ENCODE measurements at places on chromosomes 12 and 14.
A peak's percentile ranks its signal among the peaks of the same experiment; 100 is the strongest.

DNA sequence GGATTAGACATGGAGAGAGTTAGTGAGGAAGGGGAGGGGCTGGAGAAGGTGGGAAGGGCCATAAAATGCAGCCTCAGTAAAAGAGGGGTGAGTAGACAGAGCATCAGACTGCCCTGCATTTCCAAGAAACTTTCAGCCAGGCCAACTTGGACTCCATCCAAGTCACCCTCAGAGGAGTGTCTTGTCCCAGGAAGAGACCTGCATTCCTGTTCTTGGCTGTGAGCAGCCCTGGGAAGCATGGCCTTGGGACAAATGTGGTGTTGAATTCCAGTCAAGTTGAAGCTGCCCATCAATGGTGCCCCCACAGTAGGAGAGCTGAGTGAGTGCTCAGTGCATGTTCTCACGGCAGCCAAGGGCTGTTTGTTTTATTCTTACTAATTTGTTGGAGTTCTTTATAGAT, 35.0 kb upstream of the TUNAR start:
- DNase-seq = no peak

GRCh38 chr14:64680714-64681065, 23.5 kb upstream of the PLEKHG3 start:
- no peak for DNase-seq

DNA sequence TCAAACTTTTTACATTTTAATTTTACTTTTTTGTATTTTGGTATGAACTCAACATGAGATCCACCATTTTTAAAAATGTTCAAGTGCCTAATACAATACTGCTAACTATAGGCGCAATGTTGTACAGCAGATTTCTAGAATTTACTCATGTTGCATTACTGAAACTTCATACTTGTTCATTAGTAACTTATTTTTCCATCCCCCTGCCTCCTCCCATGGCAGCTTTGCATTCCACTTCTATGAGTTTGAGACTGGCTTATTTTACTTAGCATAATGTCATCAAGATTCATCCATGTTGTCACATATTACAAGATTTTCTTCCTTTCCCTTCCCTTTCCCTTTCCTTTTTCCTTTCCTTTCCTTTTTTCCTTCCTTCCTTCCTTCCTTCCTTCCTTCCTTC, 825.9 kb downstream of the SLC16A7 start:
- DNase-seq = no peak

- no peak for DNase-seq
Measured at GRCh38 chr12:132197581-132198354, 53.5 kb downstream of the NOC4L start.

DNA sequence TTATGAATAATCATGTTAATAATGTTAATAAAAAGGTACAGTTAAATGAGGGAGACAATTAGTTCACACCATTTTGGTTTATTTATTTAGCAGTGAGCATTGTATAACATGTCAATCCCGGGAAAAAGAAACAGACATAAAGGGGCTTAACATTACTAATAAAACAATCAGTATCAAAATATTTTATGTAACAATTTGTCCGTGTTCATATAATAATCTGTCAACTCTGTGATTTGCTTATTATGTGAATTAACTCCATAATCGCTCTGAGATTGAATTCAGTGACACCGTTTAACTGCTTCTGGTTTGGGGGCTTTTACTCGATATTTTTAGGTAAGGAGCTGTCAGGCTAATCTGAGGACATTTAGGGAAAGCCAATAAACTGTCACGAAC, 95.8 kb upstream of the HMGA2 start:
- DNase-seq = no peak

GRCh38 chr12:6547987-6548386, 7.9 kb downstream of the IFFO1 start:
- DNase-seq = peak; percentile 80

- peak; percentile 34 for DNase-seq
Measured at GRCh38 chr14:89856871-89857345, 97.6 kb downstream of the EFCAB11 start.

DNA sequence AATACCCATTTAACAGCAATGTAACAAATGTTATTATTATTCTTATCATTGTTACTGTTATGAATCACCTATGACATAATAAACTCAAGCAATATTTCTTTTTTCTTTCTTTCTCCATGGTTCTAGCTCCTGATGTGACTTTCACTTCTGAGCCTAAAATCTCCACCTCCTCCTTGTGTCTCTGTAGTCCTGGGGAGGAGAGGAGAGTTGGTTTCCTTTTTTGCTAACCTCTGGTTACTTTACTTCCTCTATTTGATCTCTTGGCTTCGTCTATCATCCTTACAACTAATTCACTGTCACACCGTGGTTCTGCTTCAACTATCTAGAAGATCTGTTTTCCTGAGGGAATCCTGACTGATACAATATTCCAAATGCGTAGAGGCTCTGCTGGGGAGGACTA, 456.6 kb downstream of the VRK1 start:
- DNase-seq = no peak

- peak; percentile 56 for DNase-seq
Measured at GRCh38 chr12:132190012-132190755, 45.9 kb downstream of the NOC4L start.

DNA sequence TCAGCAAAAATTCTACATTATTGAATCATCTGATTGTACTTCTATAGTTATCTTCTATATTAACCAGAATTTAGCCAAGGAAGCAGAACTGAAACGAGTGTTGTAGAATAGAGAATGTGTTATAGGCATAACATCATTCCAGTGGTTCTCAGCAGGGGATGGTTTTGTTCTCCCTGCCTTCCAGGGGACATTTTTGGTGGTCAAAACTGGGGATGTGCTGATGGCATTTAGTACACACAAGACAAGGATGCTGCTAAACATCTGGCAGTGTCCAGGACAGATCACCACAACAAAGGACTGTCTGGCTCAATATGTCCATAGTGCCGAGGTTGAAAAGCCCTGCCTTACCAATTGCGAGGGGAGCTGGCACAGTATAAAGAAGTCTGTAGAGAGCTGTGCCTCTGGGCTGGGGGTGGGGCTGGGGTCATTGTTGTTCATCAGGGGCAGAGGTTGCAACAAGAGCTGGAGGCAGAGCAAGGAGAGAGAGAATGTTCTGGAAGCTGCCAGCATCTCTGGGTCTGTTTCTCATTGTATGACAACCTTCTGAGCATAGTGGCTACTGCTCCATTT, 1472.8 kb downstream of the AACS start:
- no peak for DNase-seq

DNA sequence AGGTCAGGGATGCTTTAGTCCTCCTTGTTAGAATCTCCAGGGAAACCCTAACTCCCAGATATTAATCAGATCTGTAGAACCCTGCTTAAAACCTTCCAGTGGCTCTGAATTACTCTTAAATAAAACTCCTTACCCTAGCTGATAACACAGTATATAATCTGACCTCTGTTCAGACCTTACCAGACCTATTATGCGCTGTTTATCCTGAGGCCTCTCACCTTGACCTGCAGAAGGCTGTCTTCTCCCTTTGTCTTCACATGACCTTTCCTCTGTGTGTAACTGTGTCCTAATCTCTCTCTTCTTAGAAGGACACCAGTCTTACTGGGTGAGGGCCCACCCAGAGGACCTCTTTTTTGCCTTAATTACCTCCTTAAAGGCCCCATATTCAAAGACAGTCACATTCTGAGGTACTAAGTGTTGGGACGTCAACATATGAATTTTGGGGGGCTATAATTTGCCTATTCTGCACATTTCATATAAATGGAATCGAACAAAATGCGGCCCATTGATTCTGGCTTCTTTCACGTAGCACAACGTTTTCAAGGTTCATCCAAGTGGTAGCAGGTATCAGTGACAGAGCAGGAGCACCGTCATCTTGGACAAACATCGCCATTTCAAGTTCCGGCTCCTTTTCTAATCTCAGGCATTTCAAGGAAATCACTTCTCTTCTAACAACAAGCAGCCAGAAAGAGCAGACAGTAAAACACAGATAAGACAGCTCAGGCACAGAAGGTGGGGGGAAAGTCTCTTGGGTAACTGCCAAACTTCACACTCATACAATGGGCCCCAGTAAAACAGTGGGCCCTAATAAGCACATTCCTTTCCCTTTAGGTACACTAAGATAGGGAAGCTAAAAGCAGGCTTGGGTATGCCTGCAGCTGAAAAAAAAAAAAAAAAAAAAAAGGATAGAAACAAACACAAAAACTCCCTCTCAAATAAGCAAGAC, 200.2 kb upstream of the NUDT4 start:
- DNase-seq = no peak

DNA sequence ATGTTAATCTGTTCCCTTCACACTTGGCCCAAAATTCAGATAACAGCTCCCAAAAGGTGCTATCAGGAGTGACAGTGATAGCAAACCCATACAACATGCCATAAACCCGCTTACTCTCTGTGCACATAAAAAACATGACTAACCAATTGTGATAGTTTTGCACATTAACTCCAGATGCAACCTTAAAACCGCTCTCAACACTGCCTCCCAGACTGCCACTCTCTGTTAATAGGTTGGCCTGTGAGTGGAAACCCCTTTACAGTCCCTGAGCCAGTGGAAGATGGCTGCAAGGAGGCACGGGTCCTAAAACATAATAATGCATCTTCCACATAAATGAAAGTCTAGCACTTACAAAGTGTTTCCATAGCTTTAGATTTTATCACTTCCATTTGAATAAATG, 12.0 kb upstream of the TMTC1 start:
- DNase-seq = no peak

GRCh38 chr14:68663385-68664076, 129.3 kb downstream of the ZFP36L1 start:
- no peak for DNase-seq

GRCh38 chr14:65631040-65631439, 218.5 kb downstream of the FUT8 start:
- no peak for DNase-seq

DNA sequence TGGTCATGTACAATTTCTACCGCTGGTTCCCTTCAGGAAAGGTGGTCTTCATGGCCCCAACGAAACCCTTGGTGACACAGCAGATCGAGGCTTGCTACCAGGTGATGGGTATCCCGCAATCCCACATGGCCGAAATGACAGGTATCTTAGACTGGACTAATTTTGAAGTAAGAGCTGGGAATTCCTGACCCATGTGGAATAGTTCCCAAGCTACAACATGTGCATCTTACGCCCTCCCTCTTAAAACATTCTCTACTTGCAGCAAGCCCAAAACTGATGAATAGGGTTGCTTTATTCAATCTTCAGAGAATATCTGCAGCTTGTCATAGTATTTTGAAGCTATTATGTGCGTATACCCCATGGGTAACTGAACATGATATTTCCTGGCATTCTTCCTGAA, 669 bp downstream of the FANCM start:
- no peak for DNase-seq

DNA sequence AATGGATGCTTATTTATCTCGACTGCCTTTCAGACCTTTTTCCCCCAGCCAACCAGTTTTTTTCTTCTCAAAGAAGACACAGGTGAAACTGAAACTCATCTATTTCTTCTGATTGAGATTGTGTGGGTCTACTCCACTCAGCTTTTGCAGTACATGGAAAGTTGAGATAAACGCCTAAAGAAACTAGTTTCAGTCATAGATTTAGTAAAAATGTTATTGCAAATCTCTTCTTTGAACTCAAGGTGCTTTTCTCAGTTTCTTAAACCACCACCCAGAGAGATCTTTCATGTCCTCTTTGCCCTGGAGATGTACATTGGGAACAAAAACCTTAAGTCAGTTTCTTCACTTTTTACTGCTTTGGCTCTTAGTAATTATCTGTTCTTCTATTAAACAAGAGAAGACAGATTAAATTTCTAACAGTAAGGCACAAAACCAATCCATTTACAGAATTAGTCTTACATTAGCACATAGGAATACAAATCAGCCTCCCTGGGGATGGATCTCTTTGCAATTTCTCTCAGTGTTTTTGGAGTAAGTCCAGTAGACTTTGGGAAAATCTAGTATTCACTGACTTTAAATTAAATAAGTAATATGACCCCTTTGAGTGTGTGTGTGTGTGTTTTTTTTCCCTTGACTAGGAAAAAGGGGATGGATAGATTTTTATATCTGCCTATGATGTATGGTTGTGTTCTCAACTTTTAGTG, 11.6 kb downstream of the FBXW8 start:
- no peak for DNase-seq

GRCh38 chr12:124592481-124593160, 25.2 kb upstream of the NCOR2 start:
- no peak for DNase-seq

GRCh38 chr12:59636945-59637691, 41.3 kb downstream of the SLC16A7 start:
- DNase-seq = no peak

GRCh38 chr12:79531518-79531917, 159.2 kb downstream of the PAWR start:
- no peak for DNase-seq

DNA sequence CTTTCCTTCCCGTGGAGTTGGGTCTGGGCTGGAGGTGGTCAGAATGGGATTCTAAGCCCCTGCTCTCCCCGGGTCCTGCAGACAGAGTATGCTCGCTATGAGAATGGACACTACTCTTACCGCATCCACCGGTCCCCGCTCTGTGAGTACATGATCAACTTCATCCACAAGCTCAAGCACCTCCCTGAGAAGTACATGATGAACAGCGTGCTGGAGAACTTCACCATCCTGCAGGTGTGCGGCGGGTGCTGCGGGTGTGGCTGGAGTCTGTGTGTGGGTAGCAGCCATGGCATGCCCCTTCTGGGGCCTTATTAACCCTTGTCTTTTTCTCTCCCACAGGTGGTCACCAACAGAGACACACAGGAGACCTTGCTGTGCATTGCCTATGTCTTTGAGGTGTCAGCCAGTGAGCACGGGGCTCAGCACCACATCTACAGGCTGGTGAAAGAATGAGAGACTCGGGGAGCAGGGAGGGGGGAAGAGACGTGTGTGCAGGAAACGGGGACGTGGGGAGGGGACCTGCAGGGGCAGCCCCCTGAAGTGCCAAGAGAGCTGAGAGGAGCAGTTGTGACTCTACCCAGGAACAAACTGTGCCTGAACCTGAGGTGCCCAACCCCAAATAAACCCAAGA, 37.0 kb upstream of the TSPAN9 start:
- DNase-seq = no peak

GRCh38 chr12:57741844-57742738, 2.7 kb upstream of the TSPAN31 start:
- no peak for DNase-seq

GRCh38 chr12:107515446-107515958, 170.1 kb upstream of the PWP1 start:
- DNase-seq = peak; percentile 77

DNA sequence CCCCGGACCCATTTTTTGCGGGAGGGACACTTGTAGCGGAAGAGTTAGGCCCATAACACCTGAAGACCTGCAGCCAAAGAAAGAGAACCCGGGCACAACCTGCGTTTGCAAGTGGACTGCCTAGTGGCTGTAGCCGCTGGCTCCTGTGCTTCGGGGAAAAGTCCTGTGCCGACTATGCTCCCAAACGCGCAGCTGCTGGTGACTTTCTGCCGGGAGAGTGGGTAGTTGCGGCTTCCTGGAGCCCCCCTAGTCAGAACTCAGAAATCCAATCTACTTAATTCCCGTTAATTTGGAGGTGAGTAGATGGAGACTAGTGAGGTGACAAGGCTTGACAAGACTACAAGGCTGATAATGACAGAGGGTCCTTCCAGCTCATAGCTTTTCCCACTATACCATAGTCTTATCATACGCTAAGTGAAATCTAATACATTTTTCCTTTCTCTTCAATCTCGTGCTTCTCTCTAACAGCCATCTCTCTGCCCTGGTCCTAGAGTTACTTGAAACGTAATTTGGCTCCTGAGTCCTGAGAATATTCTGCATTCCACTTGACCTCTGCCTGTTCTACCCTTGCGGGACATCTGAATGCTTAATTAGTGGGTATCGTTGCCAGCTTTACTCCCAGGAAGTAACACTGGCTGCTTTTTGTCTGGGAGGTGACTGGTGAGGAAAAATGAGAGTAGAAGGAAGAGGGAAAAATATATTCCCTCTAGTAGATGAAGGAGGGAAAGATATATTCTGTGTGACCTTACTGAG, 556 bp downstream of the MTHFD1 start:
- DNase-seq = peak; percentile 17
